ENCODE measurements at places on chromosomes 6 and 20.

GRCh38 chr20:51532577-51533191, 9.8 kb downstream of the NFATC2 start:
- no peak for DNase-seq

GRCh38 chr20:51111290-51111689, 88.4 kb upstream of the KCNG1 start:
- DNase-seq, result no peak

DNA sequence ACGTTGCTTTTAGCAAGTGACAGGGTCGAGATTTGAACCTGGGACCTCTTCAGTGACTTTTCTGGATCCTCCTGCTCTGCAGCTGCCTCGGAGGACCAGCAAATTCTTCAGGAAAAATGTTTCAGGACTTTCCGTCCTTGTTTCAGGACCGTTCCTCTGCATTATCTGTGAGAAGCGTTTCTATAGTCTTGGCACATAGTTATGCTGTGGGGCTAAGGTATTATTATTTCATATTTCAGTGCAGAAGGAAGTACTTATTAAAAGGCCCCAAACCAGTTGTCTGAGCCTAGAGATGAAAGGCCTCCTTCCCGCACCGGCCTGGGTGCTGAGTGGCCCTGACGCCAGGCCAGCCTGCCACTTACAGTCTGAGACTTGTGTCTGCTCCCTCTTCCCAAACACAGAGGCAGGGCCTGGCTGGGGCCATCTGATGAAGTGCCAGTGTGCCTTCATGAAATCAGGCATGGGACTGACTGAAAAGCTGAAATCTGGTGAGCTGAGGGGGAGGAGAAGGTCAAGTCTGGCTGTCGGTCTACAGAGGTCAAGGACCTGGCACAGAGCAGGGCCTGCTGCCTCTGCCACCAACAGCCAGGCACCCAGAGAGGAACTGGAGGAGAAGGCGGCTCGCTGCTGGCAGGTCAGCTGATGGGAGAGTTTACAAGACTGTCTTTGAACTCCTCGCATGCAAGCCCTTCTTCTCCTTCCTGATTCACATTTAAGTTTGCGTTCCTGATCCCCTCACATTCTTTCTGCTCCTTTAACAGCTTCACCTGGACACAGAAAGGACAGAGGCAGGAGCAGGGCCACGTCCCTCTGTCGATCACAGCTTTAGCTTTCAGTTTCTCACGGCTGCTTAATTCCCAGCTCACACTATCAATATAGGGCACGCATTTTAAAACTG, 8.9 kb upstream of the QKI start:
- no peak for DNase-seq

DNA sequence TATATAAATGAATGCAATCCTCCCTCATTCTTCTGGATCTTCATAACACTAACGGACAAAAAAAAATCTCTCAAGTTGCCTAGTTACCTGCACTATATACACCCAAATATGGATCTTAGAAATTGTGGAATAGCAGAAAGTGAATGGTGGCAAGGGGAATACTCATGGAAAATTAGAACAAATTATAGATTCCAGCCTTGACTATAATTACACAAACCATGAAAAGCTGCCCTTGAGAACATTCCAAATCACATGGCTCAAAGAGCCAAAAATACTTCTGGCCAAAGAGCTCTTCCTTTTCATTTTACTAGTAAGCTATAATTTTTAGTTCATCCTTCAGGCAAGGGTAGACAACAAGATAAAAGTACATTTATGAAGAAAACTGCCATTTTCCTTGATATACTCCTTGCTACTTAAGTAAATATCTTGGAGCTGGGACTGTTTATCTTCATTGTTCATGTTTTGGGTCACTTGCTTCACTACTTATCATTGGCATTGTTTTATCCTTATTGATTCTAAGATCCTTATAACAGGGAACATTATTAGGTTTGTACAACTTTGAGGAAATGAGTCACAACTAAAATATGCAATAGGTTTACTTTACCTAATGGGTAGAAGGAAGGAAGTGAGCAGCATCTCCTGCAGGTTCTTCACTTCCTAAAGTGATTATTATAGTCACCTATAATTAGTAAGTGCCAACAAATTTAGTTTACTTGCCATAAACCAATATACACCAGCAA, 6.4 kb upstream of the MTRES1 start:
- DNase-seq, result no peak

GRCh38 chr6:107832151-107833056, 8.3 kb upstream of the SCML4 start:
- DNase-seq, result no peak

- no peak for DNase-seq
Measured at GRCh38 chr6:156110249-156110648, 654.6 kb upstream of the NOX3 start.

DNA sequence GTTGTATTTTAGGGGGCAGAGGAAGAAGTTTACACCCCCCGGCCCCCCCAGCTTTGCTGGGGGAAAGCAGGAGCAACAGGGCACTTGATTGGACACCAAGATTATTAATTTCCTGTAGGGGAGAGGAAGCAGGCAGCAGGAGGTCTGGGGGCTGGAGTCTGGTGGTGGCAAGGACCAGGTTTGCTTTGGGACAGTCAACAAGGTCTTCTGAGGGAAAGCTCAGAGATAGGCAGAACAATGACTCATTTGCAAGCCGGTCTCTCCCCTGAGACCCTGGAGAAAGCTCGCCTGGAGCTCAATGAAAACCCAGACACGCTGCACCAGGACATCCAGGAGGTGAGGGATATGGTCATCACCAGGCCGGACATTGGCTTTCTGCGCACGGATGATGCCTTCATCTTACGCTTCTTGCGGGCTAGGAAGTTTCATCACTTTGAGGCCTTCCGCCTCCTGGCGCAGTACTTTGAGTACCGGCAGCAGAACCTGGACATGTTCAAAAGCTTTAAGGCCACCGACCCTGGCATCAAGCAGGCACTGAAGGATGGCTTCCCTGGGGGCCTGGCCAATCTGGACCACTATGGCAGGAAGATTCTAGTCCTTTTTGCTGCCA, 1.6 kb downstream of the CLVS2 start:
- DNase-seq, result no peak

DNA sequence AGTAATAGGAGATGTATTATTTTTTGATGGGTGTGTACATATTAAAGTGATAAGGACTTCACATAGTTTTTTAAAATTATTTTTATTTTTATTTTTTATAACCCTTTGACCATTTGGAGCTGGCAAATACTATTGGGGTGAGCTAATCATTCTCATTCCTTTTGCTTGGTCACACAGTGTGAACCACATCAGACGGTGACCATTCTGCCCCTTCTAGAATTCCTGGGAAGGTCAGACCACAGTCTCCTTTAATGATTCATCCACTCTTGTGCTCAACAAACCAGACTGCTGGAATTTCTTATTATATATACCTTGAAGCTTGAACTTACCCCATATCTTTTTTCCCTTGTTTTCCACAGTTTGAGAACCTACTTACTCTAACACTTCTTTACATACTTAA, 23.9 kb upstream of the PRL start:
- DNase-seq, result no peak

DNA sequence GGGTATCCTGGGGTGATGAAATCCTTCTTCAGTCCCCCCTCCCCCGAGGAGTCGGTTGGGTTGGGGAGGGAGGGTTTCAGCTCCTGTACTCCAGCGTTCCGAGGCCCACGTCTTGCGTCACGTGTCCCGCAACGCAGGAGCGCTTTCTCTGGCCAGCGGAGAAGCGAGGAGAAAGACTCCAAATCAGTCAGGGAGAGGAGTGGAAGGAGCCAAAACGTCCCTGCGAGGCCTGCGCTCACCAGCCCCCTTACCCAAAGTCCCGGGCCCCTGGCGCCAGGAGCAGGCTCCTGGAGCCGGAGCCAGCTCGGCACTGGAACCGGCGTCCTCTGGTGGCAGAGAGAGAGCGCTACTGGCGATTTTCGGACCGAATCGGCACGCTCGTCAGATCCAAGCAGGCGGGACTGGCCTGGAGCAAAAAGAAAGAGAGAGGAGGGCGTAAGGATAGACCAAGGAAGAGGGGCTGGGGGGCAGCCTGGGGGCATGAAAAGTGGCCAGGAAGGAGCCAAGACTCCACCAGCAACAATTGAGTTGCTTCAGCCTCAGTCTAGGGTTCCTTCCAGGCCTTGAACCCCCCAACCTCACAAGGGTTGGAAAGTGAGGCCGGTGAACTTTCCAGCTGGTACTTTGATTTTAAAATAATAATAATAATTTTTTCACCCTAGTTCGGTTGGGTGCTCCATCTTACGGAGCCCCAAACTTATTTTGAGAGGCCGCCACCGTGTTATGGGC, at the start of gene GNAS:
Gene GNAS, plus strand, starts transcription at position 174 of the 729 bp plus-strand sequence.
- DNase-seq, result peak; percentile 51

GRCh38 chr6:84764332-84765049, at the start of gene TBX18:
Gene TBX18 (minus strand): TSS chr6:84764598. CDS start chr6:84764181, 417 bp downstream.
- no peak for DNase-seq

GRCh38 chr6:36856277-36856676, 17.0 kb upstream of the CPNE5 start:
- DNase-seq, result no peak

DNA sequence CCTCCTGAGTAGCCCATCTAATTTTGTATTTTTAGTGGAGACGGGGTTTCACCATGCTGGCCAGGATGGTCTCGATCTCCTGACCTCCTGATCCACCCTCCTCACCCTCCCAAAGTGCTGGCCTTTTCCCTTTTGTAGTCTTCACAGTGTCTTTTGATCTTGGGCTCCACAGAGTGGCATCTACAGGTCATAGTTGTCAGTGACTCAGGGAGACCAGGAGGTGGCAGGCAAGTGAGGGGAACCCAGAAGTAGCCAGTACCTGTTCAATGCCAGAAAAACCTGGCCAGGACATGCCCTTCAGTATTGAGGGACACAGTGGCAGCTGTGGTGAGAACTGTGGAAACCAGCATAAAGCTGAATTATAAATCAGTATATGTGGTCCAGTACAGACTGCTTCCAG, 19.6 kb downstream of the RPP21 start:
- no peak for DNase-seq

DNA sequence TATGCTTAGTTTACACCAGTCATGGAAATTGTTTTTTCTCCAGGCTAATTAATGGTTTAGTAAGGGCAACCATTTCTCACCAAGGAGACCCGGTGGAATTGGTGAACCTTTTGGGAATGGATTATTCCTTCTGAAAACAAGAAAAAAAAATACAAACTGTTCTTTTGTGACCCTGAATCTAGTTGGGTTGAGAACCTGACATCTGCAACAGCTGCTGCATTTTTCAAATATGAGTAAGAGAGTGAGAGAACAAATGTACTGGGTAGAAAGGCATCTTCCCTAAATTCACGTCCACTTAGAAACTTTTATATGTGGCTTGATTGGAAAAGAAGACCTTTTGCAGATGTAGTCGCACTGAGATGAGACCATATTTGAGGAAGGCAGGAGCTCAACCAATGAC, 553.4 kb upstream of the EPHA7 start:
- no peak for DNase-seq

DNA sequence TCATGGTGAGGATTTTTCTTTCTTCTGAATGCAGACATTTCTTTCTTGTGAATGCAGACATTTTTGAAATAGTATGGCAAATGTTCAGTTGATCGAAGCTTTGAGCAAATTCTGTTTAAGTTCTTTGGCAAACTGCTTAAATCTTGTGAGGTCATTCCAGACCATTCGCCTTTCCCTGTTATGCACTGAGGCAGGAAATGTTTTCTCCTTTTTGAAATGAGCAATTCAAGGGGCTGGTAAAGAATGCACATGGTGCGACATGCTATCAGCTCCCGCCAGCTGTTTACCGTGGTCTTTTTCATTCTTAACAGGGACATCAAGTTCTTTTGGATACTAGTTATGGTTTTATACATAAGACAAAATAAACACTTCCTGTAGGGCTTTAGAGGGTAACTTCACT, 112.0 kb upstream of the CCN2 start:
- DNase-seq, result no peak

DNA sequence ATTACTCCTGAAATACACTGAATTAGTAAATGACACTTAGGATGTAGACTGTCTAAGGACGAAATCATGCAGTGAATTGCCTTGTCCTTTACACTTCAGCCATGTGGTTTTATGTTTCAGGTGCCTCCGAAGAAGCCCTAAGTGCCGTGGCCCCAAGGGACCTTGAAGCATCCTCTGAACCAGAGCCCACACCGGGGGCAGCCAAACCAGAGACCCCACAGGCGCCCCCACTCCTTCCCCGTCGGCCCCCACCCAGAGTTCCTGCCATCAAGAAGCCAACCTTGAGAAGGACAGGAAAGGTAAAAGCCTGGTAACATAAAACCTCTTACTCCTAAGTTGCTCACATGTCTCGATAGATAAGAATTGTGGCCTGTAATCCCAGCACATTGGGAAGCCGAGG, 75.3 kb downstream of the SERAC1 start:
- no peak for DNase-seq

GRCh38 chr6:170175644-170176135, 115.2 kb downstream of the DLL1 start:
- DNase-seq, result no peak

DNA sequence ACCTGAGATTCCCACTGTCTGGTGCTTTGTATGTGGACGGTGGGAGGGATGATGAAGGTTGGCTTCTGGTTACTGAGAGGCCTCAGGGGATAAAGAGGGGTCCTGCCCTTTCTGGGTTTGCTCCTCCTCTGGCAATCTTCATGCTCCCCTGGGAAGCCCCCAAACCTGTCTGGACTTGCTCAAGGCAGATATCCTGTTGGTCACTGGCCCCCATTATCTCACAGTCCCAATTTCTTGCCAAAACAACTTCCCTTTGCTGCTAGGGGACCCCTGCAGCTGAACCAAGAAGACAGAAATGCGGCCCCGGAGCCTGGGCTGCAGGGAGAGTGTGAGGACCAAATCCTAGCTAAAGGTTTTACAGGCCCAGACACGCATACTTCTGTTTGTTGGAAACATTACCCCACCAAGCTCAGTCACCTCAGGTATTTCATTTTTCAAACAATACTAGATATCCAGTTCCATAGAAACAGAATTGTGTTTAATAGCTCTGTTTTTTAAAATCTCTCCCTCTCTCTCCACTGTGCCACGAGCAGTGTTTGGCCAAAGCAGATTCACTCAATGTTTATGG, 63.4 kb upstream of the MRPS10 start:
- DNase-seq, result no peak

GRCh38 chr6:33215271-33216116, 7.2 kb downstream of the RING1 start:
- no peak for DNase-seq

GRCh38 chr20:13817342-13817741, 32.5 kb downstream of the NDUFAF5 start:
- no peak for DNase-seq

GRCh38 chr6:50655848-50656453, 57.4 kb upstream of the TFAP2D start:
- DNase-seq, result no peak

Measured in stimulated activated CD4-positive, alpha-beta T cell treated with anti-CD3 and anti-CD28 coated beads, Interleukin-4, amount 100 ng/mL, for 4 hours (primary cell).